ENCODE measurements at places on chromosomes 1 and 21. TPM values are rescaled to one million over a fixed set of nuclear protein-coding genes. Genes with fewer than 3 reads are reported as not detected.

Gene NLRP3
- not detected for total RNA-seq

Gene TMEM61
- total RNA-seq, result not detected

Gene OMA1
- 12.9 TPM for total RNA-seq

Gene RAD54L
- total RNA-seq, result 4.0 TPM

Gene PBX1
- total RNA-seq, result 34.2 TPM

Gene CACNA1S
- total RNA-seq, result not detected

Gene CFHR1
- not detected for total RNA-seq

Gene FAM151A
- not detected for total RNA-seq

Measured in subcutaneous preadipocyte (primary cell).